CD4-positive, alpha-beta T cell treated with Interleukin-15 for 1 hour (primary cell): ENCODE measurements at places on chromosomes 3 and 15.

GRCh38 chr3:45939341-45939771 lies 3.9 kb upstream of the CXCR6 start:
- DNase-seq: no peak

GRCh38 chr3:187342255-187342654 lies 25.9 kb upstream of the RTP4 start:
- no peak for DNase-seq

- no peak for DNase-seq
Observed at GRCh38 chr3:188680189-188680588, 491.6 kb upstream of the TPRG1 start.

- no peak for DNase-seq
Observed at GRCh38 chr3:194908496-194908895, 222.8 kb downstream of the FAM43A start.

DNA sequence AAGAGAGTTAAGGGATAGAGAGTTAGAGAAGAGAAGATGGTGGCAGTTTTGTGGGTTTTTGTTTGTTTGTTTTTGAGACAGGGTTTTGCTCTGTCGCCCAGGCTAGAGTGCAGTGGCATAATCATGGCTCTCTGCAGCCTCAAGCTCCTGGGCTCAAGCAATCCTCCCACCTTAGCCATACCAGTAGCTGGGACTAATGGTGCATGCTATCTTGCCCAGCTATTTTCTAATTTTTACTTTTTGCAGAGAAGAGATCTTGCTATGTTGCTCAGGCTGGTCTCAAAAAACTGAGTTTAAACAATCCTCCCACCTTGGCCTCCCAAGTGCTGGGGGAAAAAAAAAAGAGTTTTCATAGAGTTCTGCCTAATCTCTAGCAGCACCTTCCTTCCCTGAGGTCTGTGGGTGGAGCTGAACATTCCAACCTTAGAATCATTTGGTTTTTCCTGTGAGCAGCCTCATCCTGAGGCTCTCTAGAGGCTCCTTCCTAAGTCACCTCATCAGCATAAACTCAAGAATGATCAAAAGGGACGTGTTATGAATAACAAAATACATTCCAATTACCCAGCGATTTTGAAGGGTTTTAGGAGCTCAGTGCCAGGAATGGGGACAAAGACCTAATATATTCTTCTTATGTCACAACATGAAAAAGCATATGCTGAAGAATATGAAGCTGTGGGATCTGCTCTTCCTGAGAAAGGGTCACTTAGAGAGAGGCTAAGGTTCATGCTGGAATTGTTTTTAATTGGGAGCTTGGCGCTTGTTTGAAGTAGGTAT lies 180.6 kb downstream of the LSAMP start:
- DNase-seq: no peak

GRCh38 chr3:172193436-172193835 lies 154.1 kb downstream of the FNDC3B start:
- DNase-seq: no peak

- no peak for DNase-seq
Observed at GRCh38 chr3:57036952-57037351, 23.5 kb upstream of the SPATA12 start.

DNA sequence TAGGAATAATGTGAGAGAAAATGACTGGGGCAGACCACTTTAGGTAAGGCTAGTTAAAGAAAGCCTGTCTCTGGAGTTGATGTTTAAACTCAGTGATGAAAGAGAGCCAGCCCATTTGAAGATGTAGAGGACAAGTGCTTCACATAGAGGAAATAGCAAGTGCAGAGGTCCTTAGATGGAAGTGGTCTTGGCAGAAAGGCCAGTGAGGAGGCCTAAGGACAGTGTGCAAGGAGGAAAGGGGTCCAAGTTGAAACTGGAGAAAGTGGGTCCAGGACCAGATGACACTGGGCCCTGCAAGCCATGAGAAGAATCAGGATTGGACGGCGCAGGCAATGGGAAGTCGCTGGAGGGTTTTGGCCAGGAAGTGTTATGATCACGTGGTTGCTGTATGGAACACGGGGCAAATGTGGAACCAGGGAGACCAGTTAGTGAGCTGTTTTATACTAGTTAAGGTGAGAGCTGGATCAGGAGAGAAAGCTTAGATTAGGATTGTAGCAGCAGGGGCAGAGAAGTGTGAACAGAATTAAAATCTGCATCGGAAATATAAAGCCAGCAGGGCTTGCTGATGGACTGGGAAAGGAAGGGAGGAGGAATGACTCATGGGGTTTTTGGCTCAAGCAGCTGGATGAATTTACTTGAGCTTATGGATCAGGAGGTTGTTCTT lies 48.0 kb upstream of the SCAANT1 start:
- DNase-seq: no peak

DNA sequence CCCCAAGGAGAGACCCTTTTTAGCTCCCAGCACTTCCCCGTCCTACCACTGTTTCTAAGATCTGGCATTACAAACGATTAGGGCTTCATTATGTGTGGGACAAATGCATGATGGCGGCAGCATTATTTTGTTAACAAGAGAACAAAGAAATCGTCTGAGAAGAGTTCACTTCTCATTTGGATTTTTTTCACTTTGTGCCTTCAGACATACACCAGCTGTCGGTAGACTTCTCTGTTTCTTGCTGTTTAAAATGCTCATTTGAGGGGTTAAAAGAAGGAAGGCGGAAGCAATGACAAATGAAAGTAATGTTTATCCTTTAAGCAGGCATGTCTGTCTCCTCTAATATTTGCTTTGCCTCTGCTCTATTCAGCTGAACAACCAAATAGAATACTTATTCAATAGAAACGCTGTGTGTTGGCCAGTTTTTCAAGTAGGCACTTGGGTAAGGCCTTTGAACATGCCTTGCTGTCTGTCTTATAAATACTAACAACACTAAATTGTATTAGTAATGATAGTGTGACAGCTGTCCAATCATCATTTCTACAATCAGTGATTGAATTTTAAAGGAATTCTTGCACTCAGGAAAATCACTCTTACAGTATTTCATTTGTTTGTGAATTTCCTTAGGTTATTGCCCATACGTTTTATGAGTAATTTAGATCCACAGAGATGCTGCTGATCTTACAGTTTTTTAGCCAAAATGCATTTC lies 382.4 kb downstream of the IL5RA start:
- DNase-seq: no peak

DNA sequence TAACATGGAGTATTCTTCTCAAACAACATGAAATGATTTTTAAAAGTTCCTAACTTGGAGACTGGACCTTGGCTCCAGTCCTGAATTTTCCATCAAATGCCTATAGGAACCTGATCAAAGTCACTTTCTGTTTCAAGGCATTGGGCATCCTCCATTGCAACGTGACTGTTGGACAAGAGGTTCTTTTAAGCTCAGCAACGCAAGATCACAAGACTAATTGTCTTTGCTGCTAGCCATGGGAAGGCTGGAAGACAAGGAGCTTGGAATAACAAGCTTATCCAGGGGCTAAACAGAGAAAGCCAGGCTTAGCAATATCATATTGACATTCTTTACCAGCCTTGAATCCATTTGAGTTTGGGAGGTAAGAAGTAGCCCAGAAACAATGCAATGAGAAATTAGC lies 48.3 kb downstream of the SST start:
- no peak for DNase-seq

- DNase-seq: no peak
Observed at GRCh38 chr3:41668379-41668778, 293.5 kb downstream of the ULK4 start.

- no peak for DNase-seq
Observed at GRCh38 chr3:153614563-153614962, 452.5 kb downstream of the RAP2B start.

DNA sequence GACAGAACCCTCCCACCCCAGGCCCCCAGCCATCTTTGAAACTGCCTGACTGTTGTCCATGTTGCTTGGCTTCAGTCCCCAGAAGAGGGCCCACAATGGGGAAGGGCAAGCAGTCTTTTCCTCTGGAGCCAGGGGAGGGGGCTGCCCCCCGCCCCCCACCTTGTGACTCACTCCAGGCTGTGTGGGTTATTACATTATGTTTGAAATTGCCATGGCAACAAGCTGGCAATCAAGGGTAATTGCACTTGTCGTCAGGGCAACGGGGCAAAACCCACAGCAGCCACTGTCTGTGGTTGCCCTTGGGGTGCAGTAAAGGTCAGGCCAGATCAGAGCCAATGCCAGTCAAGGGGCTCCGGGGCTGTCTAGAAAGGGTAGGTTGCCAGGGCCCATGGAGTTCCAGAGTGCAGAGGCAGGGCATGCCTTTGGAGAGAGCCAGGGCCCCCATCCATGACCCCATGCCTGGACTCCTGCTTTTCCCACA lies 3.1 kb upstream of the CAMKV start:
- DNase-seq: peak; percentile 45

DNA sequence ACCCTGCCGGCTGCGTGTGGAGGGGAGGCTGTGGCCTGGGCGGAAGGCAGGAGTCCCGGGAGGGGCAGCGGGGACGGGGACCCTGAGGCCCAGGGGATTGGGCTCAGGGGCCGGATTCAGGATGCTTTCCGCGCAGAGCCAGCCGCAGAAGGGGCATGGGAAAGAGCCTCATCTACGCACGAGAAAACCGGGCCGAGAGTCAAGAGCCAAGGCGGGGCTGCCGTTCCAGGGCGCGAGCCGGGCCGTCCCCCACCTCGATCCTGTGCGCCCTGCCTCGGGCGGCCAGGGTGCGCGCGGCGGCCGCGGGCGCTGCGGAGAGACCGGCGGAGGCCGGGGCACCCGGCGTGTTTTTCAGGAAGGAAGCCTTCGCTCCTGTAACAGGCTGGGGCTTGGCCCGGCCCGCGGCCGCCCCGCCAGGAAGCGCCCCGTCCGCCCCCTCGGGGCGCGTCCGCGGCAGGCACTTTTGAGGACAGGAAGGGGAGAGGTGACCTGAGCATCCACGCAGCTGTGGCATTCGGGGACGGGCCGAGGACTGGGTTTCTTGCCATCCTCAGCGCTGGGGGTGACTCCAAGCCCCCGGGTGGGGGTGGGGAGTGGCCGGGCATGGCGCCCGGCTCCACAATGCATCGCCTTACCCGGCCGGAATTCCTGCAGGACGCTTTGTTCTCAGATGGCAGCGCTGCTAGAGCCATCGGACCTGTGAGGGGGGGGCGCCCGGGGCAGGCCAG lies 62.3 kb upstream of the GATA2 start:
- DNase-seq: no peak

DNA sequence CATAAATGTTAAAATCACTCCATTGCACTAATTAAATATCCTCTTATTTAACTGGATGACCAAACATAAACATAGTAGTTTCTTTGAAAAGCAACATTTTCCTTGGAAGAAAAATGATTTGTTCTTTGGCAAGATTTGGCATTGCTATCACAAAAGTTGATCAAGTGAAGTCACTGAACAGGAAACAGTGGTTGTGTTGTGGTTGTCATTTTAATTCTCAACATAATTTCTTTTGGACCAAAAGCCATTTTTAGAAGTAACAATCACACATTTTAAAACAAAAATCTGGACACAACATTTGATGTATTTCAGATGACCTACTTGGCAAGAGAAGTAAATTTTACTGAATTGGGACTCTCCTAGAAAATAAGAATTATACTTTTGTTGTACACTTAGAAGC lies 872.3 kb downstream of the ROBO1 start:
- DNase-seq: no peak

- DNase-seq: no peak
Observed at GRCh38 chr15:49247556-49248110, 77.6 kb downstream of the GALK2 start.

DNA sequence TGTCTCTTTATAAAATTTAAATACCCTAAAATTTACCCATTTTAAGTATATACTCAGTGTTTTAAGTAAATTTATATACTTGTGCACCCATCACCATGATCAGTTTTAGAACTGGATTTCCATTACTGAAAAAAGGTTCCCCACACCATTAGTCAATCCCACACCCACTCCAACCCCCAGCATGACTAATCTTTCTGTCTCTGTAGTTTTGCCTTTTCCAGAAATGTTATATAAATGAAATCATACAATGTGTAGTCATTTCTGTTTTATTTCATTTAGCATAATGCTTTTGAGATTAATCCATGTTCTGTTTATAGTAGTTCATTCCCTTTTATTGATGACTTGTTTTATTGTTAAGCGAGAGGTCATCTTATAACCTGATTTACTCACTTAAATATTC lies 66.1 kb upstream of the LIMD1 start:
- no peak for DNase-seq

GRCh38 chr3:13886593-13887129 lies 6.8 kb upstream of the WNT7A start:
- DNase-seq: no peak

DNA sequence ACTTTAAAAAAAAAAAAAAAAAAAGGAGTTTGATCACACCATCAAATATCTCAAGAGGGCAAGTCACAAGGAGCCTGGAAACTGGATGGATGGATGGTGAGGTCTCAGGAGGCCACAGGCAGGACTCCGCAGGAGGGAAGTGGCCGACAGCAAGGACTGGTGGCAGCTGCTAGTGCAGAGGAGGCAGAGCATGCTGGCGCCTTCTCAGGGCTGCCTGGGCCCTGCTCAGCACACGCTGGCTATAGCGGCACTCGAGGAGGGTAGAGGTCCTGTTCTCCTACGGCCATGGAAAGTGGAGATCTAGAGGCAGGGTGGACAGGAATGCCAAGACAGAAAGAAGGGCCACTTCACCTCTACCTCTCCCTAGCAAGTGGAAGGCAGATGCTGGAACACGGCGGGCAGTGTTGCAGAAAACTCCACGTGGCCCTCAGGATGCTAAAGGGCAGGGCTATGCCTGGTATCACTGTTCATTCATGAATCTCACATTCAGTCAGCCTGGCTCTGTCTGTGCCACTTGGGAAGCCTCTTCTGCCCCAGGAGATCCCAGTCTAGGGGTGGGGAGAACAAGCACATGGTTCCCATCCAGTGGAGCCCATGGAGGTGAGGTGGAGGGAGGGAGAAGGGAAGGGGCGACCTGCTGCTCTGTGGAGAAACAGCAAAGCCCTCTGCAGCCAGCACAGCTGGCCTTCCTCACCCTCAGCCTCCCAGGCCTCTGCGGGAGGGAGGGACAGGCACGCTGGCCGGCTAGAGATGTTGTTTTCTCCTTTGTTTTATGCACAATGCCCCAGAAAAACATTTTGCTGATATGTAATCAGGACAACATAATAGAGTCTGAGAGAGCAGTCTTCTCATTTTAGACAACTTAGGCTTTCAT lies 71.0 kb downstream of the OXNAD1 start:
- no peak for DNase-seq

DNA sequence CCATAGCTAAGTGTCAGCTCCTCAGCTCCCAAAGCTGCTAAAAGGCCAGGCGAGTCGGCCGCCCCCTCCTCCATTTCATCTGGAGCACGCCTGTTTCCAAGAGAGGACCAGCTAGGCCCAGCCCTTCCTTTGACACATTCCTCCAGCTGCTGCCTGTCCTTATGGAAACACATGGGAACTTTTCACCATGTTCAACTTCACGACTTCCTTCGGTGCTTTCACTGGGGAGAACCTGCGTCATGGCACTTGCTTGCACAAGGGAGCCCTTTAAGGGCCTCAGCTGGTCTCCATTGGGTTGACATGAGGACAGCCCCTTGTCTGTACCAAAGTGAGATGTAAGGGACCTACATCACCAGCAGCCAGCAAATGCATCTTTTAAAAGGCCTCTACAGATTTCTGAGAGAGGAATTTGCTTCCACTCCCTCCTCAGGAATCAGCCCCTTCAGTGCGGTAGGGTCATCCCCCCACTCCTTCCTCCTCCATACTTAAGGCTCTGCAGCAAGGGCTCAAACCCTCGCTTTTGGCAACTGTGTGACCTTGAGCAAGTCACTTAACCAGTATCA lies 2.1 kb downstream of the MAGI1 start:
- DNase-seq: no peak

- DNase-seq: no peak
Observed at GRCh38 chr15:99305761-99306505, 54.7 kb downstream of the LRRC28 start.
